ENCODE measurements at places on chromosomes 7 and 10. TPM values are rescaled to one million over a fixed set of nuclear protein-coding genes. Genes with fewer than 3 reads are reported as not detected.
A peak's percentile ranks its signal among the peaks of the same experiment; 100 is the strongest.

The ABCB4 gene
- total RNA-seq: 0.14 TPM

- DNase-seq: no peak
Measured at GRCh38 chr10:100033766-100034418, 24.1 kb upstream of the DNMBP start.

DNA sequence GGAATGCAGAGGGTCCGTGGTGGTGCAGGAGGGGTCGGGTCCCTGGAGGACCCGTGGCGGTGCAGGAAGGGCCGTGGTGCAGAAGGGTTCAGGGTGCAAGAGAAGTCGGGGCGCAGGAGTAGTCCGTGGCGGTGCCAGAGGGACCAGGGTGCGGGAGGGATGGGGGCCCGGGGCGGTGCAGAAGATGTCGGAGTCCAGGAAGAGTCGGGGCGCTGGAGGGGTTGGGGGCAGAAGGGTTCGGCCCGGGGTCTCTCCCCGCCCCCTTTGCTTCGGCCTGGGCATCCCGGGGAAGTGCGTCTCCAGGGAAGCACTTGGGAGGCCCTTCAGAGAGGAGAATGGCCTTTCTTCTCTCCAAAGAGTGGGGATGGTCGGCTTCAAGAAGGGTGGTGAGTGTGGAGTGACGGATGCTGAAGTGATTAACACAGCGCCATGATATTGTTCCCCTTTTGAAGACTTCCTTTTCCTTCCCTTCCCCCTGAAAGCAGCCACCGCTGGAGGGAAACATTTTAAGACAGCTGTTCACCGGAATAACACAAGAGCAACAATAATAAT is 997 bp downstream of the WDR37 start:
- peak; percentile 66 for DNase-seq

The TEX47 gene
- not detected for total RNA-seq

The COX19 gene
- 7.2 TPM for total RNA-seq

DNA sequence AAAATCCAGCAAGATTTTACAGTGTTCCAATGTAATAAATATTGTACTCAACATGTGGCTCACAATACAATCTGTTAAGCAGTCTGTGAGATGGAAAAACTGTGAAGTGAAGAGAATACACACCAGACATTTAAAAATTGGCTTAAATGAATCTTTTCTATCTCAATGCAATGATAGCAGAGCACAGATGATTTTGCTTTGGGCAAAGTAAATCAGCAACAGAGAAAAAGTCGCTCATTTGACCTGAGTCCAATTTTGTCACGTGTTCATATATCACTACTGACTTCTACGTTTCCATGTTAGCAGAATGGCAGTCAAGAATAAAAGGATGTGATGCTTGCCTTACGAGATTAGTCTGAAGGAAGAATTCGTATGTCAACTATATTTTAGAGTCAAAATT is 506.7 kb downstream of the POM121L12 start:
- DNase-seq: no peak

The TUBAL3 gene
- 0.34 TPM for total RNA-seq

GRCh38 chr10:68647672-68648341 is 73.2 kb upstream of the CCAR1 start:
- peak; percentile 20 for DNase-seq

The LIPM gene
- not detected for total RNA-seq

The TUBB8 gene
- 0.09 TPM for total RNA-seq

GRCh38 chr10:114520453-114520852 is 116.2 kb upstream of the AFAP1L2 start:
- DNase-seq: peak; percentile 62

GRCh38 chr7:132653366-132653930 is 77.2 kb upstream of the PLXNA4 start:
- no peak for DNase-seq

The ENO4 gene
- not detected for total RNA-seq

- DNase-seq: peak; percentile 84
Measured at GRCh38 chr10:112565434-112566053, 118.5 kb downstream of the VTI1A start.

The NUPR2 gene
- not detected for total RNA-seq

- no peak for DNase-seq
Measured at GRCh38 chr7:100568176-100568895, 5.4 kb downstream of the SAP25 start.

DNA sequence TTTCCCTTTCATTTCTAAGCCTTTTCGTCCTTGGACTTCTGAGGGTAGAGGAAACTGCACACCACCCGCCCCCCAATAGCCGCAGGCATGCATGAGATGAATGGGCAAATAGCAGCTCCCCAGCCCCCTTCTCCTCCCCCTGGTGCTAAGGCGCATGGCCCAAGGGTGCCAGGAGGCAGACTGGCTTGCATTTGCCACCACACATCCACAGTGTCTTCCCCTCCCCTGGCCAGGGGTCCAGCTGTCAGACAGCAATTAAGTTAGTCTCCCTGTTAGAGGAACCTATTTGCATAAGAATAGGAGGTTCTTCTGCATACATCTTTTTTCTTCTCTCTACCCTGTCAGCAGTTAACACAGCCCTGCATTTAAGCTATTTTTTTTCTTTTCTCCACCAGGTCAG is 20.2 kb downstream of the TOMM7 start:
- DNase-seq: no peak

DNA sequence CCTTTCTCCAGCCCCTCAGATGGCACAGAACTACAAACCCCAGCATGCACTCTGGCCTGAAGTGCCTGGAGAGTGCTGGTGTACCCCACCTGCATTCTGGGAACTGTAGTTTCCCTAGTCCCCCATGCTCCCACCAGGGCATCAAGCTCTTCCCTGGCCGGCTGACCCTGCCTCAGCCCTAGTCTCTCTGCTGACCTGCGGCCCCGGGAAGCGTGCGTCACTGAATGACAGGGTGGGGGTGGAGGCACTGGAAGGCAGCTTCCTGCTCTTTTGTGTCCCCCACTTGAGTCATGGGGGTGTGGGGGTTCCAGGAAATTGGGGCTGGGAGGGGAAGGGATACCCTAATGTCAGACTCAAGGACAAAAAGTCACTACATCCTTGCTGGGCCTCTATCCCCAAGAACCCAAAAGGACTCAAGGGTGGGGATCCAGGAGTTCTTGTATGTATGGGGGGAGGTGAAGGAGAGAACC is 2.1 kb downstream of the NOS3 start:
- DNase-seq: peak; percentile 89

- no peak for DNase-seq
Measured at GRCh38 chr7:156768698-156769472, 124.1 kb downstream of the LMBR1 start.

- peak; percentile 6 for DNase-seq
Measured at GRCh38 chr7:134058980-134059379, 68.2 kb upstream of the LRGUK start.

The CHST15 gene
- 99.0 TPM for total RNA-seq

- DNase-seq: no peak
Measured at GRCh38 chr10:123991611-123992570, 100.3 kb upstream of the CPXM2 start.

DNA sequence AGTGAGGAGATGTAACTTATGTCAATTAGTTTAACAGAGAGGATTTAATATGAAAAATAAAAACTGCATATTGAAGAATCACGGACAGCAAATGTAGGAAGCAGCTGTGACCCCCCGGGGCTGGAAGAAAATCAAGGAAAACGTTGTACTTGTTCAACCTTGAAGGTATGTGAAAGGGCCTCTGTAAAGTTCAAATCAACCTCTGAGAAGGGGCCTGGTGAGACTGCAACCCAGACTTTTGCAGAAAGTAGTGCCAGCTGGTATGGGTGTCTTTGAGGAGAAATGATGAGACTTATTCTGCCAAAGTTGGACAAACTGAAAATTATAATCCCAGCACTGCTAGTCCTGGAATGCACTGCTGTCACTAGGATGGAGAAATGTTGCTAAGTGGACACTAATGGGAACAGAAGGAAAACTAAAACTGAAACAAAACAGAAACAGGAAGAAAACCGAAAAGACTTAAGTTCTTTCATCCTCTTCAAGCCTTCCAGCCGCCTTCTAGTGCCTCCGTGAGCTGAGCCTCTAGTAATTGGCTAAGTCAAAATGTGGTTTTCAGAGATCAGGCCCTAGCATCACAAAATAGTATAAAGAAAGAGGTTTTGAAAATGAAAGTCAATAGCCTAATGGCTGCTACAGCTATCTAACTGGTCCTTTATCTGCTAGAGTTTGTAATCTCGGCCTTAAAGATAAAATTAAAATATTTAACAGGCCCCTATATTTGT is 253.7 kb upstream of the SORCS1 start:
- no peak for DNase-seq

The WNT8B gene
- total RNA-seq: not detected

GRCh38 chr10:133405272-133405671 is 11.3 kb downstream of the MTG1 start:
- no peak for DNase-seq

GRCh38 chr10:123045961-123046731 is 37.3 kb downstream of the ACADSB start:
- no peak for DNase-seq

- no peak for DNase-seq
Measured at GRCh38 chr7:81094952-81095351, 176.1 kb upstream of the SEMA3C start.

The NUTM2E gene
- total RNA-seq: not detected

The PGAM2 gene
- total RNA-seq: 0.51 TPM

The ZNF804B gene
- total RNA-seq: not detected

The VAX1 gene
- not detected for total RNA-seq

DNA sequence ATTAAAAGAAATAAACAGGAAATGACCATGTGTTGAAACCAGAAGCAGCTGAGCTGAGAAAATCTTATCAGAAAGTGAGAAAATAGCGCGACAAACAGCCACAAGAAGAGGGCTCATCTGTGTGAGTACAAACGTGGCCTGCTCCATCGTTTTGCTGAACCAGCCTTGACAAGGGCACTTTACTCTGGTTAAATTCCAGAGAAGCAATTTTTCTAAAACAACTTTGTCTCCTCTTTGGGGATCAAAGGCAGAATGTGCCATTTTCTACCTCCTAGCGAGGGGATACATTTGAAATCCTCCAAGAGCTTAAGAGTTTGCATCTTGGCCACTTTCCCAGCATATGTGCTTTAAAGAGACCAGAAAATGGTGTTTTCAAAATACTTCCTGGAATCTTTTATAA is 51.3 kb upstream of the VIPR2 start:
- DNase-seq: no peak

- peak; percentile 16 for DNase-seq
Measured at GRCh38 chr10:26805567-26806245, 55.1 kb downstream of the ABI1 start.

- DNase-seq: no peak
Measured at GRCh38 chr7:19463581-19463980, 245.3 kb downstream of the POLR1F start.

- peak; percentile 88 for DNase-seq
Measured at GRCh38 chr10:59872892-59873463, 33.4 kb downstream of the CCDC6 start.

The PILRA gene
- total RNA-seq: not detected

GRCh38 chr10:3484306-3485056 is 300.5 kb downstream of the KLF6 start:
- DNase-seq: peak; percentile 64

- no peak for DNase-seq
Measured at GRCh38 chr10:1255118-1255517, 198.9 kb downstream of the WDR37 start.

The CCDC7 gene
- 4.3 TPM for total RNA-seq

DNA sequence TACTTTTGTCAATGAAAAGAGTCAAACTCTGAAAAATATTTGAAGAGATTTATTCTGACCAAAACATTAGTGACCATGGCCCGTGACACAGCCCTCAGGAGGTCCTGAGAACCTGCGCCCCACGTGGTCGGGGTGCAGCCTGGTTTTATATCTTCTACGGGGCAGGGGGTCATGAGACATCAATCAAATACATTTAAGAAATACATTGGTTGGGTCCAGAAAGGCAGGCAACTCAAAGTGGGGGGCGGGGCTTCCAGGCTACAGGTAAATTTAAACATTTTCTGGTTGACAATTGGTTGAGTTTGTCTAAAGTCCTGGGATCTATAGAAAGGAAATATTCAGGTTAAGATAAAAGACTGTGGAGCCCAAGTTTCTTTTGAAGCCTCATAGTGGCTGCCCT is 34.8 kb upstream of the BNIP3 start:
- DNase-seq: no peak

GRCh38 chr10:86535132-86535882 is 13.7 kb upstream of the WAPL start:
- peak; percentile 11 for DNase-seq

The CH25H gene
- 3.1 TPM for total RNA-seq

GRCh38 chr7:118629898-118630438 is 405.5 kb downstream of the ANKRD7 start:
- no peak for DNase-seq

- peak; percentile 67 for DNase-seq
Measured at GRCh38 chr7:21580073-21580521, 37.3 kb downstream of the DNAH11 start.

- DNase-seq: no peak
Measured at GRCh38 chr7:45974540-45975360, 53.7 kb upstream of the IGFBP3 start.

The NOS3 gene
- total RNA-seq: 33.4 TPM

All from dermis blood vessel endothelial cell (primary cell).